ENCODE measurements at places on chromosomes 2 and 18.

- no peak for DNase-seq
Measured at GRCh38 chr2:81050580-81051095, 746.1 kb upstream of the LRRTM1 start.

DNA sequence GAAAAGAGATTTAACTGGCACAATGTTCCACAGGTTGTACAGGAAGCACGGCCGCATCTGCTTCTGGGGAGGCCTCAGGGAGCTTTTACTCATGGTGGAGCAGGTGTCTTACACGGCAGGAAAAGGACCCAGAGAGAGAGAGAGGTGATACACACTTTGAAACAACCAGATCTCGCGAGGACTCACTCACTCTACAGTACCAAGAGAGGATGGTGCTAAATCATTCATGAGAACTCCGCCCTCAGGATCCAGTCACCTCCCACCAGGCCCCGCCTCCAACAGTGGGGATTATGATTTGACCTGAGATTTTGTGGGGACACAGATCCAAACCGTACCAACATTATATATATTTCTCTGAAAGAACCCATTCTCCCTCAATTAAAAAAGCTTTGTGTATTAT, 79.7 kb upstream of the DOCK10 start:
- DNase-seq, result no peak

GRCh38 chr18:80157708-80158343, 48.8 kb downstream of the ADNP2 start:
- DNase-seq, result peak; percentile 73

GRCh38 chr2:80638783-80639182, 334.2 kb upstream of the LRRTM1 start:
- no peak for DNase-seq

DNA sequence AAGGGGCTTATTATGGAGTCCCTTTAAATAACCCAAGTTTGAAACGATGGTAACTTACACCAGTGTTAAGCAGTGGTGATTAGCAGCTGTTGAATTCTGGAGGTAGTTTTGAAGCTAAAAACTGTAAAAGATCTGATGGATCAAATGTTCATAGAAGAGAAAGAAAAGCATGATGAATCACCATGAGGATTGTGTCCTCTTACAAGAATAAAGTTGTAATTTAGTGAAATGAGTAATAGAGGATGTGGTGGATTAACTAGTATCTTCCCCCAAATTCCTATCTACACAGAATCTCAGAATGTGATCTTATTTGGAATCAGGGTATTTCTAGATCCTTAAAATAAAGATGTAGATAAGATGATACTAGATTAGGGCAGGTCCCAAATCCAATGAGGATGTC, 1138.2 kb upstream of the TMEFF2 start:
- no peak for DNase-seq

DNA sequence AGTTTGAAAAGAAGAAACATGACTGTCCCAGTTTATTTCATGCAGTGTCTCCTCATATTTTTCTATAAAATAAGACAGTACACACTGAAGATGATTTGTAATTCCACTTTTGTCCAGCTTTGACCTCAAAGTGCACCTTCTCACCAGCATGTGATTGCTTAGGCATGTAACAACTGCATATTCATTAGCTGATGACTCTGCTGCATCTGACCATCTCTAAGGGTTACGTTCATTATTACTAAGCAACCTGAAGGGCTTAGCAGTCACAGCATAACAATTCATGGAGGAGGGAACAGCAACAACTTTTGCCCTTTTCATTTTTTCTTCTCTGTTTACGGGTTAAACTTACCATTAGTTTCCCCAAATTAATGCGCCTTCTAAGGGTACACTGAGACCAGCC, 330.6 kb upstream of the PIK3C3 start:
- no peak for DNase-seq

GRCh38 chr2:150465703-150466569, 21.5 kb downstream of the RND3 start:
- no peak for DNase-seq

DNA sequence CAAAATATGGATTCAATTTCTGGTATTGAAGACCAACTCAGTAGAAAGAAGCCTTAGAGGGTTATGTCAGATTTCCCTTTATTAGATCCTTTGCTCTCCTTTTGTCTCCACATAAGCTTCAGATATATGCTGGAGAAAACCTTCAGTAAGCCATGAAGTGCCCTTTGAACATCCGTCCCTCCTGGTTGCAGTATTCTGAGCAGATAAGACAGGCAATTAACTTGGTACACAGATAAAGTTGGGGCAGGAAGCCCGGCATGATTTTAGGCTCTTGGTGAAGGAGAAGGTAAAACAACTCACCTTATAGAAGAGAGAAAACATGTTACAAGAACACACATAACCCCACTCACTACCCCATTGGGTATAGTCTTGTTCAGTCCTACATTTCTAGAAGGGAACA, 76.4 kb downstream of the SRD5A2 start:
- no peak for DNase-seq

DNA sequence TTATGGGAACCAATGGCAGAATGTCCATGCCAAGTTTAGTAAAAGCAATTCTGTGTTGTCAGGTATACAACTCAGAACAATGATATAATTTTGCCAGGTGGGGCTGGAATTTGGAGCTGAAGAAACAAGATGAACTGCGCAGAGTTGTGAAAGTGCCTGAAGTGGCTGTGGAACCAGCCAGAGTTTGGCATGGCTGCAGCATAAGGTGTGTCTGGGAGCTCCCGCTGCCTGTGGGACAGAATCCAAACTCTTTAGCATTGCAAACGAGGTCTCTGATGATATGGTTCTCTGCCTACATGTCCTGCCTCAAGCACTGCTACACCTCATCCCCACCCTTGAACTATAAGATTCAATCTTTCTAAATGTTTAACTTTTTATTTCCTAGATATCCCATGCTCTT, 909.7 kb downstream of the EPHA4 start:
- DNase-seq, result no peak

DNA sequence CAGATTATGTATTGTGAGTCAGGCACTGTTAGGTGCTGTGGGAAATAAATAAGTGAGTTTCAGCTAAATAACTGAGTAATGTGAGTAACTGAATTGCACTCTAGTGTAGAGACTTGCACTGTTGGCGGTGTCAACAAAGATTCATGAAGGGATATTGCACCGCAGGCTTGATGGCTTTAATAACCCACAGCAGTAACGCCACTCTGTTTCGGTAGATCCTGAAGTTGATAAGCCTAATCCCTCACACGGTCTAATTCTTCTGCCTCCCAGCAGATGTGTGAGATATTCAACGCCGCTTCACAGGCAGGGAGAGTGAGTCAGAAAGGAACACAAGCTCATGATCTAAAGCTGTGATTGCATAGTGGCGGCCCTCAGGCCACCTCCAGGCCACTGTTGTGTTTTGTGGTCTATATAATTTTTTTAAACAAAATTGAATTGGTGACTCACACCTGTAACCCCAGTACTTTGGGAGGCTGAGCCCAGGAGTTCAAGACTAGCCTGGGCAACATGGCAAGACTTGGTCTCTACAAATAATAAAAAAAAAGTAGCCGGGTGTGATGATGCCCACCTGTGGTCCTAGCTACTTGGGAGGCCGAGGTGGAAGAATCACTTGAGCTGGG, 94.3 kb downstream of the LIPG start:
- no peak for DNase-seq

- DNase-seq, result peak; percentile 77
Measured at GRCh38 chr2:70785137-70785911, 5.1 kb downstream of the FIGLA start.

DNA sequence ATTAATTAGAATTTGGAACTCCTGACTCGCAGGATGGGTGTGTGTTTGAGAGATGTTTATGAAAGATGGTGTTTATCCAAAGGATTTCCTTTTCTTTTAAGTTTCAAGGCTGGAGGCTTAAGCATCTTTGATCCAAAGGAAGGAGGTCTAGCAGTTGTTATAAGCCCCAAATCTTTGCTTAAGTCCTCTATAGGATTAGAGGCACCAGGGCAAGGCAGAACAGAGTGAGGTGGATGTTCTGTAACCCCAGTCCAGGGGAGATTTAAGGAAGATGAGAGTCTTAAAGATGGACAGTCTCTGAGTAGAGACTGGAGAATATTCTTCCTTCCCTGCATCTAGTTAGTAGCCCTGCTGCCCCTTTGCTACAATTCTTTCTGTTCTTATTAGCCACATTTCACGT, 17.5 kb downstream of the LBH start:
- no peak for DNase-seq

- no peak for DNase-seq
Measured at GRCh38 chr2:99399063-99399462, 61.9 kb downstream of the EIF5B start.

DNA sequence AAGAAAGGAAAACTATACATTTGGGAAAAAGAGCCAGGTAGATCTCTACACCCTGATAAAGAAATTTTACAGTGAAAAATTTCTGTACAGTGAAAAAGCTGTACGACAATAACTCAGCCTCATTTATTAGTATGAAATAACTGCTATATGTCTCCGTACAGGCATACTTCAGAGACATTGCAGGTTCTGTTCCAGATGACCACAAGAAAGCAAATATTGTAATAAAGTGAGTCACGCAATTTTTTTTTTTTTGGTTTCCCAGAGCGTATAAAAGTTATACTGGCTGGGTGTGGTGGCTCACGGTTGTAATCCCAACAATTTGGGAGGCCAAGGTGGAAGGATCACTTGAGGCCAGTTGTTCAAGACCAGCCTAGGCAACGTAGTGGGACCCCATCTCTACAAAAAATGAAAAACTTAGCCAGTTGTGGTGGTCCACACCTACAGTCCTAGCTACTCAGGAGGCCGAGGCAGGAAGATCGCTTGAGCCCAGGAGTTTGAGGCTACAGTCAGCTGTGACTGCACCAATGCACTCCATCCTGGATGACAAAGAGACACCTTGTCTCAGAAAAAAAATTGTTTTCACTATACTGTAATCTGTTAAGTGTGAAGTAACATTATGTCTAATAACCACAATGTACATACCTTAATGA, 28.2 kb upstream of the AMMECR1L start:
- no peak for DNase-seq

DNA sequence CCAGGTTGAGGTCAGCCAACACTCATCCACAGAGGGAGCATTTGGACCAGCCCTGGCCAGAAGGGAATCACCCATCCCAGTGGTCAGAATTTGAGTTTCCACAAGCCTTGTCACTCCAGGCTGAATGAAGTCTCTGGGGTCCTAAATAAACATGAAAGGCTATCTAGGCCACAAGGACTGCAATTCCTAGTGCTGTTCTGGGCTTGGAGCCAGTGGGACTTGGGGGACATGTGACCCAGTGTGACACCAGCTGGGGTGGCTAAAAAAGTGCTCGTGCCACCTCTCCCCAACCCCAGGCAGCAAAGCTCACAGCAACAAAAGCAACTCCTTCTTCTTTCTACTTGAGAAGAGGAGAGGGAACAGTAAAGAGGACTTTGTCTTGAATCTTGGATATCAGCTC, 91.7 kb downstream of the MDH1 start:
- DNase-seq, result no peak

DNA sequence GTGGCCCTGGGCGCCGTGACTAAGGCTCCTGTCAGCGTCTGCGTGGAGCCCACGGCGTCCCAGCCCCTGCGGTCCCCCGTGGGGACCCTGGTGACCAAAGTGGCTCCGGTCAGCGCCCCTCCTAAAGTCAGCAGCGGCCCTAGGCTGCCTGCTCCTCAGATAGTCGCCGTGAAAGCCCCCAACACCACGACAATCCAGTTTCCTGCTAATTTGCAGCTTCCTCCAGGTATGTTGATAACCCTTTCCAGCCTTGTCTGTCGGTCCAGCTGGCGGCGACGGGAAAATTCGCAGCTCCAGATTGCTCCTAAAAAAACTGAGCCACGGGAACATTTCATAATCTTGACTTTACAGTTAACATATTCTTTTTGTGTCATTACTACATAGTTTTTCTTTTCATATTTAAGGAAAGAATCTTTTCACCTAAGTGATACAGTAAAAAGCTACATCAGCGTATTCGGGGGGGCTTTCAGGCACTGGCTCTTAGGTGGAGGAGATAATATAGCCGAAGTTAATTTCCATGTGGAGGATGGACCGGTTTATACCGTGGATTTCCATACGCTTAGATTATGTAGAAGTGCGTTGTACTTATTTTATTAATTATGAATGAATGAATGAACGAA, 916 bp downstream of the TAF4B start:
- peak; percentile 67 for DNase-seq

DNA sequence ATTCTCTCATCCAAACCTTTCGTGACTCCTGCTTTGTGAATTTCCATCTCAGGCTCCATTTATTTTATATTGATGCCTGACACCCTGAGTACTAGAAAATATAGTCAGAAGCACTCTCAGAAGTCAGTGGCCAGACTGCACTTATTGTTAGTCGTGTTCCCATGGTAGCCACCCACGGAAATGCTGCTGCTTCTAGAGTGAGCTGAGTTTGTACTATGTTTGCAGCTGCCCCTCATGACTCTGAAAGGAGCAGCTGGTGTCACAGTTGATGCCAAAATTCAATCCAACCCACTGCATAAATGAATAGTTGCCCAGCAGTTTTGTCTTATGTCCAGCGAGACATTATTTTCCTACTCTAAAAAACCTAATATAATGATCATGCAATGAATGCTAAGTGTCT, 265.2 kb upstream of the SPHKAP start:
- DNase-seq, result no peak

DNA sequence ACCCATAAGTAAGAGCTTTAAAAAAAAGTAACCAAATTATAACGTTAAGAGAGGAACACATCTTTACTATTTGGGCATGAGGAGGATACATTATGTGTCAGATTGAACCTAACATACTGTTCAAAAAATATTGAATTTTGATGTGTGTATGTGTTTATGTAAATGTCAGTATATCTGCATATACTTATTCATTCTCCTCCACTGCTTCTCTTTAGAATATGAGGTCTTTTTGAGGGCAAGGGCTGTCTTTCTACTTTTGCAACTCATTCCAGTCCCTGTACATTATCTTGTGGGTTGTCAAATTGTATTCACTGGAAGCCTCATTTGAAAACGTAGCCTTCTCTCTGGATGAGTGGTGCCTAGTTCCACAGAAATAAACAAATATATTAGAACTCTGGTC, 509.4 kb upstream of the HNMT start:
- DNase-seq, result no peak

GRCh38 chr2:100143286-100143685, 896 bp upstream of the AFF3 start:
- no peak for DNase-seq

DNA sequence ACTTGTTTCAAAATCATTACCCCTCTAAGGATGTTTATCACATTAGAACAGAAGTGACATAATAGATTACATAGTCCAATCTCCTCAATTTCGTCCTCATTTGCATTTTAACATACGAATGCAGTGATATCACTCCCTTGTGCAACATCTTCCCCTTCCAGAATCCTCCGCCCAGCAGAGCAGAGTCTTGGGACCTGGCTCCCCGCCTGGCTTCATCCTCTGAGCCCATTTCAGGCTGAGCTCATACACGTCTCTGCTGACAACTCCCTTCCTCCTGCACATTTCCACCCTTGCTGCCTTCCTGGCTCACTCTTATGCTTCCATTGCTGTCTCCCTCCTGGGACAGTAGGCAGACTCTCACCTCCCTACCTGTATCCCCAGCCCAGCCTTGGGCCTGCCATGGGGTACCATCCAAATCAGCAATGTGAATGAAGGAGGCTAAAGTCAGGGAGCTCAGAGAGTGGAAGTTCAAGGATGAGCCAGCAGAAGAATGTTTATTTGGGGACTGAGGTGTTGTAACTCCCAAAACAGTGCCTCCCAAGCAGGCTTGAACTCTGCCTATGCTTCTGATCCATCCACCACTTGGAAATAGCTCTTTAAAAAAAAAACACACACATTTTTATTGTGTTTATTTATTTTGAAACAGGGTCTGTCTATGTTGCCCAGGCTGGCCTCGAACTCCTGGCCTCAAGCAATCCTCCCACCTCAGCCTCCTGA, 165.2 kb downstream of the TMEM200C start:
- no peak for DNase-seq

- DNase-seq, result no peak
Measured at GRCh38 chr2:175205523-175205922, 24.0 kb upstream of the ATP5MC3 start.
